NCI-H446 (cell line): ENCODE measurements at places on chromosomes 2 and 18.

- no peak for DNase-seq
These were observed 122.5 kb downstream of the FHOD3 start for GRCh38 chr18:36419900-36420531.

- DNase-seq: no peak
These were observed 410.9 kb upstream of the TCF4 start for GRCh38 chr18:55998801-55999385.

GRCh38 chr18:22557168-22557941 is 139.6 kb upstream of the CTAGE1 start:
- DNase-seq: no peak

DNA sequence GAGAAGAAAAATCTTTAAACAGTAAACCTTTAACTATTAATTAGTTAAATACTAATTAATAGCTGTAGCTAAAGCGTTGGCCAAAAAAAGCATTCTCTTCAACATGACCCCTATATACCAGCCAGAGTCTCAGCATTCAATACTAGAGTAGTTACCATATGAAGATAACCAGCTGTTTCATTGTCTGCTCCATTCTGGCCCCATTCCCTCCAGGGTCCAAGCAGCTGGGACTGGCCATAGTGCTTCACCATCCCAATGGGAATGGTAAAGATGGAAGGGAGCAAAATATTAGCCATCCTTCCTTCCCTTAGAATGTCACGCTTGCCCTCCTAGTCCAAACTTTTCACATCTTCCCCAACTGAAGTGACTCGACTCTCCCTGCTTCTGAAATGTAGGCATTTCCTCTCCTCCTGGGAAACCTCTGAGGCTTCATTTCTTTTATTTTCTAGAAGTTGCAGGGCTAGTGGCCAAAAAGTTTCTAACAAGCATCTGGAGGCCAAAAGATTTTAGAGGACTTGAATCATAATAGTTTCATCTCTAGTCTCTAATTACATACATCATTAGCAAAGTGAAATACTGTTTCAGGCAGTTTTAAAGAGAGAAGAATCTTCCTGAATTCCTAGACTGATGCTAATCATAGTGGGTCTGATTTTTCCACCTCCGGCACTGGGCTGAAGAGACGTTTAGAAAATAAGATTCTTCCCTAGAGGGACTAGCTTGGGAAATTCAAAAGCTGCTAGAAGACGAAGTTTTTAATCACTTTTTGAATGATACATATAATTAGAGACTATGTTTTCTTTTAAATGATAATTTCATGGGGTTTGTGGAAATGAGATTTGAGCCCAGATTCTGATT is 52.7 kb downstream of the CCDC68 start:
- no peak for DNase-seq

DNA sequence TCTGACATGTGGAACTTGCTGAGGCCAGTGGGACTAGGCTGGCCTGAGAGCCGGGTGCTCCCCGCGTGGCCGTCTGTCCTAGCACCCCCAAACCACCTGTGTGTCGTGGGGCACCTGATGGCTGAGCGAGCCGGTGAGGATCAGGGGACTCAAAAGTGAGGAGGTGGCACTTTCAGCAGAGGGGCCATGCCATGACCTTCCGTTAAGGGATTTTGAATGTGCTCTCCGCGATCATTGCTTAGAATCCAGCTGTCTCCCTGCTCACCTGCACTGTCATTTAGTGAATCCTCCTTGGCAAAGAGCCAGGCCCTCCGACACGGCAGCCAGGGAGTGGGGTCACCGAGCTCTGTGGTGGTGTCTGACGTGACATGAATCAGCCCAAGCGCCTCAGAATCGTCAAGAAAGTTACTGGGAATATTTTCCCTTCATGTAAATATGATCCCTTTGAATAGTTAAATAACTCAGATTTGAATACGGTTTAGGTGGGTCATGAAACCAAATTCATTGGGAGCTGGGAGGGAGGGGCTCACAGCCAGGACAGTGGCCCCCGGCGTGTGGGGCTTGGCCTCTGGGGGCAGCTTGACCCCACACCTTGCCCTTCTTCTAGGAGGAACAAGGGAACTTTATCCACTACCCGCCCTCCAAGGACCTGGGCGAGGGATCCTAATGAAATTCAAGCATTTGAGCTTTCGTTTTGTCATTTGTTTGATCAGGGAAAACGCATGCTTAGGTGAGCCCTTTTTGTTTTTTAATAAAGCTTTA is 9.5 kb downstream of the NFATC1 start:
- no peak for DNase-seq

- no peak for DNase-seq
These were observed 359.8 kb upstream of the SETBP1 start for GRCh38 chr18:44320619-44321460.
